CD4-positive, alpha-beta T cell treated with Interleukin-4 for 4 hours (primary cell): ENCODE measurements at places on chromosomes 2 and 18.

DNA sequence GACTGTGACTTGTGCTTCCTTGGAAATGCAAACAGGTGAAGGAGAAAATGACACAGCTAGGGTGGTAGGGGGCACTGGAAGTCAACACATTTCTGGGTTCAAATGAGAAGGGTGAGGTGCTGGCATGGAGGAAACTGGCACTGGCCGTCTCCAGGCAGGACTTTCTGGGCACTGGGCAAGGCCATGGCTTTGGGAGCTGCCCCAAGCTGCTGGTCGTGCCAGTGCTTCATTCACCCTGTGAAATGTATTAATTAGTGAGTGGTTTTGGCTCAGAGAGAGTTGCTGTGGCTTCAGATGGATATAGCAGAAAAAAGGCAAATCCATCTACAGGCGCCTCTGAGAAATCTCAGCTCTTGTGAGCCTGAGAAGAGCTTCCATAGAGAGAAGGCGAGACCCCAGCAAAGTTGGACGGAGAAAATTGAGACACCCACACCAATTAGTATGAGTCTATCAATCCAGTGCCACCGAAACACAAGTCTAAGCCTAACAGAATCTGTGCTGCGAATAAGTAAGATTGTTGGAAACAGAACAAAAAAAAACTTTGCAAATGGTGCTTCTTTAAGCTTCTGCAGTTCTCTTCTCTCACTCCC is 202.1 kb upstream of the TNP1 start:
- DNase-seq: no peak

DNA sequence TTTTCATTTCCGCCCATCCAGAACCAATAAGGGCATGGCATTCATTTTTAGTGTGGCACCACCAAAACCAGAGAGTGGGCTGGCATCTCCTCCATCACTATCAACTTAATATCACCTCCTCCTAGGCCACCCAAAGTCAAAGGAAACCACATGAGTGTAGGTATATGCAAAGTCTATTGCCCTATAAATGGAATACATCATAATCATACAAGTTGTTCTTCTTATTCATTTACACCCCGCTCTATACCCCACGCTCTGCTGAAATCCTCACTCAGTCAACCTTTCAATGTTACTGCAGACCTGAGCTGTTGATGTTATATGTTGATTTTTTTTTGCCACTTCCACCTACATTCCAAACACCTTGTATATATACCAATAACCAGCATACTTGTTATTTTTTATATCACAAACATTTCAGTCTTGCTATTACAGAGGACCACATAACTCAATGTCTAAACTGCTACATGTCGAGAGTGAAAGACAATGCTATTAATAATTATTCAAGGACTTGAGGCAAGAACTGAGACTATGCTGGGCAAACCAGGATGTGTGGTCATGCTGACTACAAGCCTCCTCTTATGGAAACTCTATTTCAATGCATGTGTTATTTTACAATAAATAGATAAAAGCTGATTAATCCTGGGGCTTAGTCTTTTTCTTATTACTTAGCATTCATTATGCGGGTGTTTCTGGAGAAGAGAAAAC is 466.5 kb upstream of the ID2 start:
- DNase-seq: no peak

DNA sequence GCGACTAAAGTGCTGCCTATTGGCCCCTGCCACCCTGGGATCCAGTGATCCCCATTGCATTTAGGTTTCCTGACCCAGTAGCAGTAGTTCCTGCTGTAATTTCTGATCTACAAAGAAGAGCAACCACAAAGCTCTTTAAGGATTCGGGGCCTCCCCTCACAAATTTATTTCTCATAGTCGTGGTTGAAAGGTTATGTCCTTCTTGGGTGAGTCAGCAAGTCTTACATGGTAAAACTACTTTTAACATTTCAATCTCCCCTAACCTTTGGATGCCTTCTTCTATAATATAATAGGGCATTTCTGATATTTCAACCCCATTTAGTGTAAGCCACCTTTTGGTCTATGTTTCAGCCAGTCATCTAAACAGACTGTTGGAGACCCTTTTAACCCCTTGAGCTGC is 14.9 kb downstream of the PIKFYVE start:
- DNase-seq: no peak

DNA sequence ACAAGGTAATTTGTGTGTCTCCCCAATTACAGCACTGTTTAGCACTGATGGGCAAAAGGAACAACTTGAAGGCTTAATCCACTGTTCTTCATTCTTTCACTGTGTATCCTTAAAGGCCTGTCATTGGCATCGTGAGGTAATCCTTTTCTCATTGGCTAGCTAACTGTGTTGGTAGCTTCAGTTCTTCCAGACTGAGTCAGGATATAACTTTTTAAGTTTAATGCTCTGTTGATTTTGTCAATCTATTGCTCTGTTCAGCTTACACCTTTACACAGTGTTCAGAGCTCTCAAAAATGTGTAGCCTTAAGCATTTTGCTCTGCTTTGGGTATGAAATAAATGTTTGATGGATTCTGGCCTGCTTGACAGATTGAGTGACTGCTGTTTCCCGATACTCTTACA is 148.2 kb downstream of the KIAA1328 start:
- DNase-seq: no peak

- no peak for DNase-seq
Observed at GRCh38 chr2:204005940-204006721, 69.6 kb downstream of the ICOS start.

- DNase-seq: no peak
Observed at GRCh38 chr2:45466053-45466452, 145.0 kb downstream of the SRBD1 start.

GRCh38 chr2:216665242-216665641 is 30.1 kb downstream of the IGFBP5 start:
- no peak for DNase-seq

GRCh38 chr2:240575101-240575965 is 7.0 kb downstream of the RNPEPL1 start:
- DNase-seq: no peak

DNA sequence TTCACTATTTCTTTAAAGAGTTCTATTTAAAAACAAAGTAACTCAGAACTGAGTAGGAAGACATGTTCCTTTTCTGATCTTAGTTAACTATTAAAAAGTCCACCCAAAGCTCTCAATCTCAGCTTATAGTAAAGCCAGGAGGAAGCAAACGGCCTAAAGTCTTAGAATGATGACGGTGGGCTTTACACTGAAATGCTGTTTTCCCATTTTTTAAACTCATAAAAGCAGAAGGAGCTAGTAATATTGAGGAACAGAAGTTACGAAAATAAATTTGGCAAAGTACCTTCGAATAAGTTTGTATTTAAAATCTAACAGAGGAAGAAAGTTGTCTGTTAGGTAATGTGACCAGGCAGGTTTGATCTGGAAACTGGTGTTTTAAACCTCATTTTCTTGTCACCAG is 111.1 kb downstream of the ZNF532 start:
- no peak for DNase-seq

GRCh38 chr2:177619461-177619860 is 226.9 kb downstream of the AGPS start:
- DNase-seq: no peak

DNA sequence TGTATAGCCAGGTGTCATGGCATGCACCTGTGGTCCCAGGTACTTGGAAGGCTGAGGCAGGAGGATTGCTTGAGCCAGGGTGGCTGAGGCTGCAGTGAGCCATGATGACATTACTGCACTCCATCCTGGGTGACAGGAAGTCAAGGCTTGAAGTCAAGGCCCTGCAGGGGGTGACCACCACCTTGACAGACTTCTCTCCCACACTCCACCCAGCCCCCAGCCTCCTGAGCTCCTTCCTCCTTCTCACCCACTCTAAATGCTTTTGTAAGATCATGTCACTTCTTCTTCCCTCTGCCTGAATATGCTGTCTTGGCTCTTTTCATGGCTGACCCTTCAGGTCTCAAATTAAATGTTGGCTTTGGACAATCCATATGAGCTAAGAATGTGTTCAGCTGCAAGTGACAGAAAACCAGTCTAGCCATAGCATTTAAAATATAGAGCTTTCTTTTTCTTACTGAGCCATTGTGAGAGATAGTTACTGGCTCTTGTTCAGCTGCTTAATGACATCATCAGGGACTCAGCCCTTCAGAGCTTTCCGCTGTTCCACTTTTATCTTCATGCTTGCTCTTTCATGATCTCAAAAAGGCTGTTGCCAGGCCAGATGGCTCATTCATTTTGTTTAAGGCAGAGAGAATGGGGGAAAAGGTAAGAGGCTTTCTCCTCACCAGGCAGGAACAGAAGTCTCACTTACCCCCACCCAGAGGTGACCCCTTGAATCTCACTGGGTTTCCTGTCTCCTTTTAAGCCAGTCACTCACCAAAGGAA is 36.7 kb upstream of the TTC39C start:
- no peak for DNase-seq

DNA sequence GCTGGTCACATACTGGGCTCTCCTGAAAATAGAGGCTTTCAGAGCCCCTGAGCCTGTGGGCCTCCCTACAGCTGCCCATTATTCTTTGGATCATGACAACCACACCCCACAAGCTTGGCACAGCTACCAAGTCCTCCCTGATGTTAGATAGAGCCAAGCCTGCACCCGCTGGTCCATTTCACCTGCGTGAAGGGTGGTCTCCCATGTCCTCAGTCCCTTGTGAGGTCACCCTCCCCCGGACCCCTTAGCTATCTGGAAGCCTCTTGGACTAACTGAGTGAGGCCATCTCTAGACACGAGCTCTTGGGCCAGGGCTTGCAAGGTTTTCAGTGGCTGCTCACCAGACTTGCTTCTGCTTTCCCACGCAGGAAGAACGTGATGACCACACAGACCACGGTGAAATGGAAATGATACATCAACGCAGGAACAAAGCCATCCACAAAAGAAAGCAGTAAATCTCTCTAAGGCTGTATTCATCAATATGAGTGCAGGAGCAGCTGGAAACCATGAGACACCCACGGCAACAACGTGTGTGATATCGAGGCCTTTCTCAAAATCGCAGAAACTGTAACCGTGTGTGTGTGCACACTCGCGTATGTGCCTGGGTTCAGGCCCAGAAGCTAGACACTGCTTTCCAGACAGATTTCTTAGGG is 10.1 kb upstream of the MAL start:
- no peak for DNase-seq

- DNase-seq: no peak
Observed at GRCh38 chr2:217413193-217413592, 553.3 kb upstream of the TNP1 start.

DNA sequence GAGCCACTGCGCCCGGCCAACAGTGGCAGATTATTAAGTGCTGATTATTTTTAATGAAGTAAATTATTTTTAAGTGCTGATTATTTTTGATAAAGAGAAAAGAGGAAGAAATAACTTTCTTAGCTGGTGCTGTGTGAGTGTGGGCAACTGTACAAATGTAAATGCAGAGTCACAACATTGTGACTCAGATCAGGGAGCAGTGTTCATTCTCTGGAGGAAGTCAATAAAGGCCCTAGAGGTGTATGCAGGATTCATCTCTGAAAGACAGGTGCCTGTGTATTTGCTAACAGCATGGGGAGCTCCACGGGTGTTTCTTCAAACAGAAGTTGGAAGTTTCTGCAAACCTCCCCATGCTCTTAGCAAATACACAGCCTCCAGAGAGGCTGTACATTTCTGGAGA is 6.2 kb downstream of the KRTCAP3 start:
- no peak for DNase-seq

DNA sequence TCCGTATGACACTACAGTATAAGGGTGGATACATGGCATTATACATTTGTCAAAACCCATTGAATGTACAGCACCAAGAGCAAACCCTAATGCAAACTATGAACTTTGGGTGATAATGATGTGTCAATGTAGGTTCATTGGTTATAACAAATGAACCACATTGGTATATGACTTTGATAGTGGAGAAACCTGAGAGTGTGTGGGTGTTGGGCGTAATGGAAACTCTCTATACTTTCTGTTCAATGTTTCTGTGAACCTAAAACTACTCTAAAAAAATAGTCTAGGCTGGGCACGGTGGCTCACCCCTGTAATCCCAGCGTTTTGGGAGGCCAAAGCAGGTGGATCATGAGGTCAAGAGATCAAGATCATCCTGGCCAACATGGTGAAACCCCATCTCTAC is 6.5 kb upstream of the ACTG2 start:
- no peak for DNase-seq

DNA sequence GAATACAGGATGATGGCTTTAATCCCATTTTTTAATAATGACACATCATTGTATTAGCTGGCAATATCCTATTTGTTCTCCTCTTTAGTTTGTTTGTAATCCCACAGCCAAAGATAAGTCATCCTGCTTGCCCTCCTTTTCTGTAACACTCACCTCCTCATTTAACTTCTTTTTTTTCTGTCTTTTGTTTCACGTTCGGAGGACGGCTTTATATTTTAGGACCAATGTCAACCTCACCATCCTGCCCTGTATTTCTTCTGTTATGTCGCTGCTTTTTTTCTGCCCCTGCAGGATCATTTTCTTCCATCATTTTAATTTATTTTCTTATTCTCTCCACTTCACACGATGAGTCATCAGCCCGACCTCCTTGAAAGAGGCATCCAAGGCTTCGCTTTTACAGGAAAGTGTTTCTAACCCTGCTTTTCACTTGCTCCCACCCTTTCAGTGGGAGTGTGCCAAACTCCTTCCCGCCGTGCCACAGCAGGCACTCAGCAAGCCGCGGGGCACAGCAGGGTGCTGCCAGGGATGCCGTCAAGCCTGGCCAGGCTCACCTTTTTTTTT is 11.4 kb downstream of the RAB31 start:
- DNase-seq: no peak

DNA sequence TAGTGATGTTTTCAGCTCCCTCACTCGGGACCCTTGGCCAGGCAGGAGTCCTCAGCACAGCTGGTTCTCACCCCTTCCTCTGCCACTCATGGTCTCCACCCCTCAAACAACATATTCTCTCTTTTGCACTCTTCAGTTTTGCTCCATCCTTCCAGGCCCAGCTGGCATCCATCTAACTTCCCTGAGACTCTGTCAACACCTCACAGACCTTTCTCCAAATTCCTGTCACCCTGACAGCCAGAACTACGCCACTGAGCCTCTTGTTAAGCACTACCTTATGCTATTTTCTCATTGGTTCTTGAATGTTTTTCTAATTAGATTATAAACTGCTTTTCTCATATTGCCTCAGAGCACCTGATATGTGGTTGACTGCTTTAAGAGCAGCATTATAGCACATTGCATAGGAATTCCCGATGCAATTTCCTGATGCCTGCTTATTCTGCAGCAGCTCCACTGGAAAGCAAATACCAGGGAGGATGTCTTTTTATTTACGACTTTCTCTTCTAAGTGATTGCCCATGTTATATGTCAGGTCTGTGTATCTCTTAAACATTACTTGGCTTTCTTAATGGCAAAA is 12.4 kb upstream of the INO80C start:
- no peak for DNase-seq

GRCh38 chr2:831622-832021 is 119.0 kb upstream of the SNTG2 start:
- no peak for DNase-seq

GRCh38 chr2:147648471-147648870 is 196.4 kb upstream of the ACVR2A start:
- no peak for DNase-seq

DNA sequence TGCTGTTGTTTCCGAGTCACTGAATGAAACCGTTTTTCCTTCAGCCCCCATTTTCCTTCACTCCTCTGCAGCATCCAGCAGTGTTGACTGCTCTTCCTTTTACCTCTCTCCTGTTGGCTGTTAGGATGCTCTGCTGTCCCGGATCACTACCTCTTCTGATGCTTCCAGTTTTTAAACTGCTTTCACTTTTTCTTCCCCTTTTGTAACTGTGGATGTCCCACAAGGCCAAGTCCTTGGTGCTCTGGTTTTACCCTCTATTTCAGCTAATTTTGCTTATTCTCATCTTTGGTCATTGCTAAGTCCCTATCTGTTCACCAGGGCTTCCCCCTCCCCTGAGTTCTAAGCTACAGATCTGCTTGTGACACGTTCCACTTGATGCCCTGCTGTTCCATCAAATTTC is 39.4 kb upstream of the MAP4K3 start:
- no peak for DNase-seq
